NCI-H1092 treated with DMSO at 0.1 percent for 48 hours (cell line): ENCODE measurements at places on chromosomes 3 and 15.

GRCh38 chr3:171825222-171825828 lies 15.0 kb upstream of the PLD1 start:
- no peak for DNase-seq

GRCh38 chr15:46137443-46137842 lies 502.6 kb downstream of the SQOR start:
- no peak for DNase-seq

DNA sequence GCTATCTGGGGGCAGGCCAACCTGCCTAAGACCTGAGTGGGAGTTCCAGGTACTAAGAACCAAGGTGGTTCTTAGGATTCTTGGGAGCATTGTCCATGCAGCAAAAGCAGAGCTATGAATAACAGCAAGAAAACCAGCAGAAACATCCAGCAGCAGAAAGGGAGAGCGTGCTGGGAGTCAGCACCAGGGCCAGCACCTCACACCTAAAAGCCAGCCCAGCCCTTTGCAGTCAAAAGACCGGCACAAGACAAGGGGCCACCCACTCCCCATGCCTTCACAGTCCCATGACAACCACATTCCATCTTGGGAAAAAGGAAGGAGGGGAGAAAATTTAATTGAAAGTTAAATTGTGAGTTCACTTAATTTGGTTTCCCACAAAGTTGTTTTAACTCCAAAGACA lies 364.9 kb downstream of the AGBL1 start:
- DNase-seq, result no peak

- DNase-seq, result no peak
These were observed 33.6 kb downstream of the AKAP13 start for GRCh38 chr15:85414037-85414436.

DNA sequence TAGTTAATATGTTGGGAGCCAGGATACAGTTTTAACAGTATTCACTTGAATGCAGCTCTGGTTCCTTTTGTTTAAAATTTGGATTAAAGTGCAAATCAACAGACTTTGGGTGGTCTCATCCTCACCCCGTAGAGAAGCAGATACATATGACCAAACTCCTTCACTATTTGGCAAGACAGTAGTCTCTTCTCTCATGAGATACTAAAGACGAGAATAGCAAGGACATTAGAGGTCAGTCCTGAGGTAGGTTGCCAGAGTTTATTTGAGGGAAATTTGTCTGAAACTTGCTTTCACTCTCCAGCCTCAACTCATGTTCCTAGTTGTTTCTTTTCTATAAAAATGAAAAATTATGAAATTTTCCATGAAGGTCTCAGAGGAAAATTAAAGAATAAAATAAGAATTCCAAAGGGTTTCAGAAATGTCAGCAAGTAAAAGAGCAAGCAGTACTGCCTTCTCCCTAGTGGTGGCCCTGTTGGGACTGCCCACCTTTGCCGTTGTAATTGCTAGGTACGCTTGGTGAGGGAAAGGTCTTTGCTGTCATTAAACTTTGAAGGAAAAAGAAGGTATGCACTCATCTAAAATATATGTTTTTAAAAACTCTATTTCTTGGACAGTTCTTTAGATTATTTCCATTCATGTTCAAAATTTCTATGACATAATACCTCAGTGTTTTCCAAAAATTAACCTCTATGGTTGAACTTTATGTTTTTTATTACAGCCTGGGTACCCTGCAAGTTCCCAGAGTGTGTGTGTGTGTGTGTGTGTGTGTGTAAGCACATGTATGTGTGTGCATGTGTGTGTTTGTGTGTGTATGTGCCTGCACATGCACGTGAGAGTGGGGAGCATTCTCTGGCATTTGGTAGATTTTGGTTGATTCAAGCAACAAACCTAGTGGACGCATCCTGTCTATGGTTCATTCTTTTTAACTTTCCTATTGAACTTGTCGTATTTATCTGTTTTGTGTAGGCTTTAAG lies 111.4 kb downstream of the CMSS1 start:
- no peak for DNase-seq

DNA sequence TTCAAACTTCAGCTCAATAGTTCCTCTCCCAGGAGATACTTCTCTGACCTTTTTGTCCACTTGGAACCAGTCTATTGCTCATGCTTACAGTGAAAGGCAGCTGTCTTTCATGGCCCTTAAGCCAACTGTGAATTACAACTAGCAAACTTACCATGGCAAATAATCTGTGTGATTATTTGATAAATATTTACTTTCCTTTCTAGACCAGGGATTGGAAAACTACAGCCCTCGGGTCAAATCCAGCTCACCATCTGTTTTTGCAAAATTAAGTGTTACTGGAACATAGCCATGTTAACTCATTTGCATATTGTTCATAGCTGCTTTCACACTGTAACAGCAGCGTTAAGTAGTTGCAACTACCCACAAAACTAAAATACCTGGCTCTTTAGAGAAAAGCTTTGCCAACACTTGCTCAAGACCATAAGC lies 289.1 kb upstream of the MCTP2 start:
- DNase-seq, result peak; percentile 46

GRCh38 chr3:123833398-123833785 lies 50.7 kb downstream of the MYLK start:
- DNase-seq, result no peak

GRCh38 chr3:139836698-139837464 lies 98.1 kb upstream of the CLSTN2 start:
- no peak for DNase-seq

DNA sequence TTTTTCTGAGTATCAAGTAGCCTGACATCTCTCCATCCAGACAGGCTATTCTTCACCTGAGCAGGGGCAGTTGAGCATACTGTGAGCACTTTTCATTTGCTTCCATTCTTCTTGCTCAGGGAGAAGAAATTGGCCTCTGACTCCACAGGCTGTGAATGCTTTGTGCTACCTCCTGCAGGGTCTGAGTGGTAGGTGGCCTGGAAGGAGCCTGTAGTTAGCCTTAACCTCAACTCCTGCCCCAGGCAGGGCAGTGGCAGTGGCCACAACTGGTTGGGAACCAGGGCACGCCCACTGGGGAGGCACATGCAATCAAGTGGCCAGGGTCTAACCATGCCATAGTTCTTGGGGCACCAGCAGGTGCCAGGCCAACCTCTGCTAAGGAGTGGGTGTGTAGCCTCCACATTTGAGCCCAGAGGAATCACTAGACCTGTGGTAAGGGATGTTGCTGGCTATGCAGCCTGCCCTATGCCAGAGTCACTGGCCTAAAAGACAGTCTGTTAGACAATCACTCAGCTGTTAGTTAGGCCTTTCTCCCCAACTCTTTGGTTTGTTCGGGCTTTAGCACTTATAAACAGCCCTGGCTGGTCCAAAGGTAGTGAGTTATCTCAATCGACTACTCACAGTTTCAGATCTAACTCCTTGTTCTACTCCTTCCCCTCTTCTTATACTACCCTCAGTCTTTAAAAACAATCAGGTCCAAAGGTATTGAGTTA lies 7.4 kb downstream of the C3orf62 start:
- no peak for DNase-seq
